NCI-H774 (cell line): ENCODE measurements at places on chromosomes 12 and 14.
A peak's percentile ranks its signal among the peaks of the same experiment; 100 is the strongest.

- DNase-seq, result no peak
Measured at GRCh38 chr12:5236022-5236640, 192.5 kb downstream of the KCNA5 start.

- no peak for DNase-seq
Measured at GRCh38 chr12:91885851-91886731, 259.6 kb downstream of the BTG1 start.

DNA sequence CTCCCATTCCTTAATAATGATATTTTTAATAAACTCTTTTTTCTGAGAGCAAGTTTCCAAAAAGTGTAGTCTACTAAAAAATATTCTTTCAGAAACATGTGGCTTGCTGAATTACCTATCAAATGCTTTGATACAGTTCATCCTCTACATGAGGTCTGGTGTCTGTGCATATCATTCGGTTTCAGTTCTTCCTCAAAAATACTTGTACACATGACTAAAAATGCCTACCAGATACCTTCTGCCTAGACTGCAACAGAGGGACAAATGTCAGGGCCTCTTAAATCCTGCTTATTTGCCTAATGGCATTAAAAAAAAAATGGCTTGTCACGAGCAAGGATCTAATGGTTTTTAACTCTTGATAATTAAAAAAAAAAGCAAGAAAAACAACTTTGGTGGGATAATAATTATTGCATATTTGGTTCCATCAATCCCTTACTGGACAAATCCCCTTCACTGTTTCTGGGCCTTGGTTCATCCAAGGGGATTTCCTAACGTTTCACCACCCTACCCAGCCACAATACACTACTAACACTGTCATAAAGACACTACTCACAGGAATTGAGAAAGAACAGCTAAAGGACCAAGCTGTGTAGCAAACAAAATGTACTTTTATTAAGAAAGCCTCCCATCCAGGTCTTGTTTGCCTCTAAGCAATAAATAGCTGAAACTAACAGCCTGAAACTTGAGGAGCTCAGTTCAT lies 45.7 kb downstream of the PARP11 start:
- DNase-seq, result no peak

DNA sequence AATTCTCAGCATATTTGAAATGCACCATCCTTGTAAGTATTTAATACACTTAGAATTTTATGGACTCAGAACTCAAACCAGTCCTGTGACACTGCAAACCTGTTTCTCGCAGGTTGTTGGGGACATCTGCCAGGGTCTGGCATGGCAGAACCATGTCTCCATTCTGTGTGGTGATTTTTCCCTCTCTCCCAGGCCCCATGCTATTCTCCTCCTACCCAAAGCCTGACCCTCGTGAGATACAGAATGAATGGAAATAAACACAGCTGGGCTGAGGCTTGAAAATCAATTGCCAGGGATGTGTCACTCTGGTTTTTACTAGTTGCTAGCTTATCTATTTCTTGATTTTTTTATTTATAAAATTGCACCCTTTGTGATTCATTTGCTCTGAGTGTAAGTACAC lies 19.8 kb downstream of the TPH2 start:
- DNase-seq, result no peak

- DNase-seq, result no peak
Measured at GRCh38 chr14:105891221-105891602, 364.8 kb downstream of the TMEM121 start.

- no peak for DNase-seq
Measured at GRCh38 chr14:93331728-93332396, 974 bp downstream of the BTBD7 start.

- no peak for DNase-seq
Measured at GRCh38 chr14:23646648-23647549, 10.7 kb downstream of the DHRS2 start.

DNA sequence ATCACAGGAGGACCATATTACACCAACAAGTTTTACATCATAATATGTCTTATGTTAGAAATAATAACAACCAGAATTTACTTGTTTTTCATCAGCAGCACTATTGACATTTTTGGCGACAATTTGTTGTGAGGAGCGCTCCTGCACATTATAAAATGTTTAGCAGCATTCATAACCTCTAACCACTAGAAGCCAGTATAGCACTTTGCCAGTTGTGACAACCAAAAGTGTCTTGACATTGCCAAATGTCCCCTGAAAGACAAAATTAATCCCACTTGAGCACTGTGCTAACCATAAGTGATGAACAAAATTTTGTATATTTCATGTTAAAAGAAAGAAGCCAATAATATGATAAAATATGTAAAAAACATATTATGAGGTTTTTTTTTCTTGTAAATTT lies 356.9 kb upstream of the LMO3 start:
- no peak for DNase-seq

DNA sequence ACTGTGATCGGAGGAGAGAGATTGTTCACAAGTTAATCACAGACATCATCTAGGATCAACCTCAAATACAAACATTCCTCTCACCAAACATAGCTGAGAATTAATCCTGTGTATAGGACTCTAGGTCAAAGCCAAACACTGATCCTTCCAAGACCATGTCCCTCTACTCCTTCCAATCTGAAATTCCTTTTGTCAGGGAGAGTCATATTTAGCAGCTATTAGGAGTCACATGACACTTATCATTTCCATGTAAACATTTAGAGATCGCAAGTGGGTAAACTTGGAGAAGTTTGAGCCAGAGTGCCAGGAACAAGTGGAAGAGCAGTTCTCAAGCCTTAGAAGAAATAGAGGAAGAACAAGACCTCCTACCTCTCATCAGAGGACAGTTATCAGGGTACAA lies 13.5 kb downstream of the OR2AP1 start:
- no peak for DNase-seq

GRCh38 chr14:75877884-75878283 lies 103.9 kb downstream of the TGFB3 start:
- no peak for DNase-seq

GRCh38 chr14:99009871-99010270 lies 262.1 kb downstream of the BCL11B start:
- no peak for DNase-seq

GRCh38 chr12:13373131-13373530 lies 176.6 kb downstream of the EMP1 start:
- no peak for DNase-seq

DNA sequence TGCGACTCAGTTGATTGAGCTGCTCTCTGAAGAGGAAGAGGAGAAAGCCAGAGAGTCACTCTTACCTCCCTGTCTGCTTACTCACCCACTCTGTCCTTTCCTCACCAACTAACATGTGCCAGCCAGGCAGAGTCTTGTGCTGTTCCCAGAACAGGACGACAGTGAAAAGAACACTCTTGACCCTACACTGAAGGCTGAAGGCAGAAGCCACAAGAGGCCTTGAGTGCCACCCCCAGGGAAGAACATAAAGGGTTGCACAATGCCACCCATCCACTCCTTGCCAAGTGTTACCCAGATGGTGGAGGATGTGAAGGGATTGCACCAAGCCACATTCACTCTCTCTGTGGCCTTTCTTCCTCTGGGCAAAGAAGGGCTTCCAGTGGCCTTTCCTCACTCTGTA lies 12.8 kb downstream of the ABHD4 start:
- no peak for DNase-seq

DNA sequence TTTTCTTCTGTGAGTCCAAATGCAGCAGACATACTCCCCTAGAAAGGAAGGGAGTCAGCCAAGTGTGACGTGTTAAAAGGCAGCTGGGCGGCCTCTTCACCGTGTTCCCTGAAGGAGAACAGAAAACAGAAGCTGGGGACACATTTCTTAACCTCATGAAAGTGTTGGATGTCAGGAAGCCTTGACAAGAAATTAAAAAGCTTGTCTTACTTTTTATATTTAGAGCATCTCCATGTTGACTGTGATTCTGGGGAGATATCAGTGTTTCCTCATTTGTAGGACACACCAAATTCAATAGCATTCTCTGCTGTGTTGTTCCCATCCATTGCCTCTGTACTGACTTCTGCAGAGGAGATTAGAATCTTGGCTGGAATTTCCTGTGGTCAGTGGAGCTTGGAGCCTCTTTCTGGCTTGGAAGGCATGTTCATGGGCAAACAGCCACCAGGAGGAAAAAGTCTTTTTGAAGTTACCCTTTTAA lies 93.7 kb downstream of the RMST start:
- DNase-seq, result no peak

DNA sequence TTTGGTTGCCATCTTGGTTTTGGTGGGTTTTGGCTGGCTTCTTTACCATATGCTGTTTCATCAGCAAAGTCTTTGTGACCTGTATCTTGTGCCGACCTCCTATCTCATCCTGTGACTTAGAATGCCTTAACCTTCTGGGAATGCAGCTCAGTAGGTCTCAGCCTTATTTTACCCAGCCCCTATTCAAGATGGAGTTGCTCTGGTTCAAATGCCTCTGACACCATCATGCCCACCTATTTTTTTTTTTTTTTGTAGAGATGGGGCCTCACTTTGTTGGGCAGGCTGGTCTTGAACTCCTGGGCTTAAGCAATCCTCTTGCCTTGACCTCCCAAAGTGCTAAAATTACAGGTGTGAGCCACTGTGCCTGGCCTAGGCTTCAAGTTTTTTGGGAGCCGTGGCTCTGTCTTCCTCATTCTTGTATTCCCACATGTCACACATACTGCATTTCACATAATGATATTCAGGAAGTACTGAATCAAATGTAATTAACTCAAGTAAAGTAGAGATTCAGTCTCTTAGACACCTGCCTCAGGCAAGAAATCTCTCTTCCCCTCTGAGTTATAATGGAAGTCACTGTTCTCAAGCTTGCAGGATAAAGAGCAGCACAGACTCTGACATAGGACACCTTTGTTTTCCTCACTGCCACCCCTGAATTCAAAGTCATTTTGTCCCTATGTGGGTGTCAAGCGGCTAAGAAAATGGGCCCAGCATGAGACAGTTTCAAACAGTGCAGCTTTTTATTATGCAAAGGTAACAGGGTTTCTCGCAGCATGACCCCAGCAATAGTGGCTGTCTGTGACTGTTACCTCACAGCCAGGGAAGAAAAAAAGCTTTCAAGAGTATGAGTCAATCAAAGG lies 159.0 kb downstream of the PTPN11 start:
- DNase-seq, result no peak

DNA sequence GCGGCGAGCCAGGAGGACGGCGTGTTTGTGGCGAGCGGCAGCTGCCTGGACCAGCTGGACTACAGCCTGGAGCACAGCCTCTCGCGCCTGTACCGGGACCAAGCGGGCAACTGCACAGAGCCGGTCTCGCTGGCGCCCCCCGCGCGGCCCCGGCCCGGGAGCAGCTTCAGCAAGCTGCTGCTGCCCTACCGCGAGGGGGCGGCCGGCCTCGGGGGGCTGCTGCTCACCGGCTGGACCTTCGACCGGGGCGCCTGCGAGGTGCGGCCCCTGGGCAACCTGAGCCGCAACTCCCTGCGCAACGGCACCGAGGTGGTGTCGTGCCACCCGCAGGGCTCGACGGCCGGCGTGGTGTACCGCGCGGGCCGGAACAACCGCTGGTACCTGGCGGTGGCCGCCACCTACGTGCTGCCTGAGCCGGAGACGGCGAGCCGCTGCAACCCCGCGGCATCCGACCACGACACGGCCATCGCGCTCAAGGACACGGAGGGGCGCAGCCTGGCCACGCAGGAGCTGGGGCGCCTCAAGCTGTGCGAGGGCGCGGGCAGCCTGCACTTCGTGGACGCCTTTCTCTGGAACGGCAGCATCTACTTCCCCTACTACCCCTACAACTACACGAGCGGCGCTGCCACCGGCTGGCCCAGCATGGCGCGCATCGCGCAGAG lies 873 bp downstream of the PLXNC1 start:
- no peak for DNase-seq

DNA sequence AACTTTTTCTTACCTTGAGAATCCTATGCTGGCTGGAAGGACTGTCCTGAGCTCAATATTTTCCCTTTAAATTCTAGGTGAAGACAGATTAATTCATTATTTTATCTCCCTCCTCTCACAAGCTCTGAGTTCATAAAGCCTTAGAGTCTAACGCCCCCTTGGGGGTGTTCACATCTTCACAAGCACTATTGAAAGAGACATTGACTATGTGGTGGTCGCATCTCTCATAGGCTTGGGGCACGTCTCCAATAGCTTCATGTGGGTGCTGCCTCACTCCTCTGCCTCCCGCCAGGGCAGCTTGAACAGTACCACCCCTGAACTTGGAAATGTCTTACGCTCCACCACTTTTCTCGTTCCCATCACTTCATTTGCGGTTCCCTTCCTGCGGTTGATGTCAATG lies 106.2 kb downstream of the UNC79 start:
- no peak for DNase-seq

- no peak for DNase-seq
Measured at GRCh38 chr14:67360470-67361206, 510 bp downstream of the EIF2S1 start.

DNA sequence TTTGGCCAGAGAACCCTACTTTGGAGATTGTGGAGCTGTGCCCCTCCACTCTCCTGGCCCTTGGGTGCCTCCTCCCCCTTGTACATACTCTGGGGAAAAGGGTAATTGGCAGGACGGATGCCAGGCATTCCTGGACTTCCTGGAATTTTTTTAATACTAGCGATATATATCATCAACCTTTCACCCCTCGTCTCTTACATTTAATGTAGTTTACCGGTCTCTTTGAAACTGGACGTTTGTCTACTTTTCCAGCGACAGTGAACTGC lies 767 bp upstream of the CRY1 start:
- no peak for DNase-seq

GRCh38 chr12:44848703-44849085 lies 27.4 kb downstream of the NELL2 start:
- no peak for DNase-seq

- no peak for DNase-seq
Measured at GRCh38 chr12:91984556-91984955, 161.1 kb downstream of the BTG1 start.

GRCh38 chr14:49851813-49852212 lies 775 bp downstream of the NEMF start:
- DNase-seq, result no peak

DNA sequence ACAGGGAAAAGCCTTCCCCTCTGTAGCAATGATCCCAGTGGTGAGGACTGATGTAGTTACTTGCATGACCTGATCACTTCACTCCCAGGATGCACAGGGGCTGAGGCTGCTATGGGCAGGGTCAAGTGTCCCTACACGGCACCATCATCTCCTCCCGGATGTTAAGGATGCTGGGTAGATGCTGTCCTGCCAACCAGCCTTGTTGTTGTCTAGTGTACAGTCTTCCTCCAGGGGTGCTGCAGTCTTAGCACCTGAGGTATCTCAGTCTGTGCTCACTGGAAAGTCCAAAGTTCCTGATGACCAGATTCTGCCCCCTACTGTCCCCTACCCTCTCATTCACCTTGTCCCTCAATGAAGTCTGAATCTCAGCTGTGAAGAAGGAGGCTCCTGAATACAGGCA lies 20.1 kb downstream of the CPM start:
- DNase-seq, result no peak

GRCh38 chr14:32307881-32308582 lies 21.1 kb upstream of the AKAP6 start:
- peak; percentile 36 for DNase-seq
